ENCODE measurements at places on chromosomes 4 and X.
A peak's percentile ranks its signal among the peaks of the same experiment; 100 is the strongest.

DNA sequence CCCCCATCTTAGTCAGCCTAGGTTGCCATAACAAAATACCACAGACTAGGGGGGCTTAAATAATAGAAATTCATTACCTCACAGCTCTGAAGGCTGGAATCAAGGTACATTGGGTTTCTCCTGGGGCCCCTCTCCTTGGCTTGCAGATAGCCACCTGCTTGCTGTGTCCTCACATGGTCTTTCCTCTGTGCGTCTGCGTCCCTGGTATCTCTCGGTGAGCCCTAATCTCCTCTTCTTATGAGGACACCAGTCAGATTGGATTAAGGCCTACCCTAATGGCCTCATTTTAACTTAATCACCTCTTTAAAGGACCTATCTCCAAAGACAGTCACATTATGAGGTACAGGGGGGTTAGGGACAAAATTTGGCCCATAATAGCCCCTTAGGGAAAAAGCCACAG is 98.0 kb downstream of the SH3KBP1 start:
- no peak for DNase-seq

DNA sequence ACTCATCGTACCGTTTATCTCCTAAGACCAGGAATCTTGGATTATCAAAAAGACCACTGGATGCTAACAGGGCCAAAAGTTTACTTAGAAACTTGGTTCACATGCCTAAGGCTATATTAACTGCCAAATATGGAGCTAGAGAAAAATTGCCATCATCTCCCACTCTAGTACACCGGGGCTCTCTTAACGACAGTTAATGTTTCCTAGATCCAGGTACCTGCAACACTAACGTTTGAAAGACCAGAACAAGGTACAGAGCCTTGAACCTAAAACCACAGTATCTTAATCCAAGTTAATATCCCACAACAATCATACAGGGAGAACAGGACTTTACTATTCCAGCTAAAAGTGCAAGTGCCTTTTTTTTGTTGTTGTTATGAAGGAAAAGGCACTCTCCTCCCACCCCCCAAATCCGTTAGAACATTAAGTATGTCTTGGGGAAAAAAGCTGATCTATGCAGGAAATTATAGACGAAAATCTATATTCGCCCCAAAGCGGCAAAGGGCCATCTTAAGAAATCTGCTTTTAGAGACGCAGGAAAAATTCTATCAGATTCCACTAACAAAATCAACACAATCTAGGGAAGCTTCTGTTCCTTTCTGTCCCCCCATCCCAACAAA is 1.3 kb downstream of the G3BP2 start:
- no peak for DNase-seq

DNA sequence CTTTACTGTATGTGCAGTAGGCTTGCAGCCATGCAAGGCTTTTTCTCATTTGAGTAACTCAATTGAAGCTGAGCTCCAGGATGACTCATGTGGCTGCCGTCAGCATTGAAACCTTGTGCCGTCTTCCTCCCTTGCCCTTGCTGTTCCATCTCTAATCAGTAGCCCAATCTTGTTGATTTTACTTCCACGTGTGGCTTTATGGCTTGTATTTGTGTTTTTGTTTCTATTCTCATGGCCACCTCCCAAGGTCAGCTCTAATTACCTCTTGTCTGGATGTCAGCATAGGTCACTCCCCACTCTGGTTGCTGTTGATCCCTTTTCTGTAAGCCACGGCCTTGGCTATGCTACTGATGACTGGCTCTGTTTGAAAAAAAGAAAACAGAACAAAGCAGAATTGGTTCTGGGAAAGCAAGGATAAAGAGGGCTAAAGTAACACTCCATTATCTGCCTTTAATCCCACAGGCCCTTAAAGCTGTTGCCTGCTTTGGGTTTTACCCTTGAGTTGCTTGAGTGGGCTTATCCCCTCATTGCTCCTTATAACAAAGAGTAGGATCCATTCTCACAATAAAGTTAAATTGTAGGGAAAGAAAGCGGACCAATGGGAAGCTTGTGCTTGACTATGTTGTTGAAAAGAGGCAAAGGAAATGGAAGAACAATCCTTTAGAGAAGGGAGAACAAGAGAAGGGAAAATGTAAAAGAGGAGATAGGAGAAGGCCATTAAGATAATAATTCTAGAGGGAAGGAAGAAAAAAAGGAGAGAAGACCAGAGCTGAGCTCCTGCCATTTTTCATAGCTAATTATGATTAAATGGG is 173.9 kb upstream of the PGRMC2 start:
- no peak for DNase-seq

- DNase-seq: no peak
Measured at GRCh38 chr4:116099596-116099995, 985.8 kb downstream of the TRAM1L1 start.

DNA sequence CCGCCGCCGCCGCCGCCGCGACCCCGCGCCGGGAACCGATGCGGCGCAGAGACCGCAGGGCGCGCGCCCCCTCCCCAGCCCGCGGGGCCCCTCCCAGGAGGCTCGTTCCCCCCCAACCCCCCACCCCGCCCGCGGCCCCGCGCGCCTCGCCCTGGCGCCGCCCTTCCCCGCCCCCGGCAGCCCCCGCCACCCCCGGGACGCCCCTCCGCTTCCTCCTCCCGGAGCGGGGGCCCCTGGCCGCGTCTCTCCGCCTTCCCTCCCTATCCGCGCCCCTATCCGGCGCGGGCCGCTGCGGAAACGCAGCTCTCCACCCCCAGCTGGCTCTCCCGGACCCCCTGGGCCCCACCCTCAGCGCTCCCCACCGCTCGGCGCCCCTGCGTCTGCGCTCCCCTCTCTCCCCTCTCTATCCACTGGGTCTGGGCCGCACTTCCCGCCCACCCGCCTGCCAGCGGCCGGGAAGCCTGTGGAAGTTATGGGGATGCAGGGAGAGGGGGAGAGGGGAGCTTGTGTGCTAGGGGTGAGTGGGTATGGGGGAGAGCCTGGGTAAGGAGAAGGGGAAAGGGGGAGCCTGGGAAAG is at the start of gene TMEM271:
TSS of gene TMEM271 (minus strand) at position 51 of the 577 bp plus-strand sequence. CDS start 233 bp downstream, outside the sequence.
- DNase-seq: no peak

- no peak for DNase-seq
Measured at GRCh38 chr4:176099314-176099713, 33.7 kb downstream of the WDR17 start.

GRCh38 chrX:72399816-72400215 is 94.1 kb upstream of the CITED1 start:
- no peak for DNase-seq

DNA sequence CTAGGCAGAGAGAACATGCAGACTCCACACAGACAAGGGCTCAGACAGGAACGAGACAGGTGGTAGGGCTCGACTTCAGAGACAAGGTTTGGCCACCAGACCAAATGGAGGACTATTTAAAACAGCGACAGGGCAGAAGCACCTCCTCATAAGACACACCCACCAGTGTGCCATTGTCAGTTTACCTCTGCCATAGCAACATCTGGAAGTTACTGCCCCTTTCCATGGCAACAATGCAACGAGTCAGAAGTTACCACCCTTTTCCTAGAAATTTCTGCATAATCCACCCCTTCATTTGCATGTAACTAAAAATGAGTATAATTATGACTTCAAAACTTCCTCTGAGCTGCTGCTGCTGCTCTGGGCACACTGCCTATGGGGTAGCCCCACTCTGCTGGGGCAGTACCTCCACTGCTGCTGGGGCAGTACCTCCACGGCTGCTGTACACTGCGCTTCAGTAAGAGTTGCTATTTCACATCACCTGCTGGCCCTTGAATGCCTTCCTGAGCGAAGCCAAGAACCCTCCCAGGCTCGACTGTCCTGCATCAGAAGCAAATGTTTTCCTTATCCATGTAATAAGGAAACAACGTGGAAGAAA is 2222.3 kb upstream of the AGA start:
- no peak for DNase-seq

- DNase-seq: no peak
Measured at GRCh38 chrX:9835585-9836210, 49.5 kb downstream of the SHROOM2 start.

DNA sequence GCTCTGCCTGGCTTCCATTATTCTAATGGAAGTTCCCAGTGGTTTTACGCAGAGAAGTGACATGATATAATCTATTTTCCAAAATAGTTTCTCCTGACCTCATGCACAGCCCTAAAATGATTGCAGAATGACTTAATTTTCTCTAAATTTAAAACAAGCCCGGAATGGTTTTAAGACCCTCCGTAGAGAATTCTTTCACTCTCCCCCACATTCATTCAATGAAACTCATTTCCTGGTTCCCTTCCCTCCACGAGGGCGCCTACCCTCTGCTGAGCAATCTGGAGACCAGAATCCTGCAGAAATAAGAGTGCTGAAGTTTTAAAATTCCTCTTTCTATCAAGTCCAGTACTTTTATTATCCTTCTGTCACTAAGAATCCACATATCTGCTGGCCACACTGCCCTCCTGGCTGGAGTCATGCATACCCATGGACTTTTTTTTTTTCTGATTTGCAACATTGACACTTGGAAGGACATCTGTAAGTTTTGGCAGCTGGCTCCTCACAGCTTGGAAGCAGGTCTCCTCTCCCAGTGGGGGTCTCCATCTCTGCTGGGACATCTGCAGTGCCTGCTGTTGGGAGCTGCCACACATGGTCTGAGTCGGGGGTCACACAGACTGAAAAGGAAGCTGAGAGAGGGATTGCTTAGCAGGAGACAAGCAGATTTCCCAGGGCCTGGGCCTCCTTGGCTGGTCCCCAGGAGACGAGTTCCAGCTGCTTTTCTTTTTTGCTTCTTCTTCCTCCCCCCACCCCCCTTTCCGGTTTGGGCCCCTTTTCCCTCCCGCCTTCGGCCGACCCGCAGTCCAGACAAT is 86.1 kb downstream of the SOWAHB start:
- DNase-seq: no peak

DNA sequence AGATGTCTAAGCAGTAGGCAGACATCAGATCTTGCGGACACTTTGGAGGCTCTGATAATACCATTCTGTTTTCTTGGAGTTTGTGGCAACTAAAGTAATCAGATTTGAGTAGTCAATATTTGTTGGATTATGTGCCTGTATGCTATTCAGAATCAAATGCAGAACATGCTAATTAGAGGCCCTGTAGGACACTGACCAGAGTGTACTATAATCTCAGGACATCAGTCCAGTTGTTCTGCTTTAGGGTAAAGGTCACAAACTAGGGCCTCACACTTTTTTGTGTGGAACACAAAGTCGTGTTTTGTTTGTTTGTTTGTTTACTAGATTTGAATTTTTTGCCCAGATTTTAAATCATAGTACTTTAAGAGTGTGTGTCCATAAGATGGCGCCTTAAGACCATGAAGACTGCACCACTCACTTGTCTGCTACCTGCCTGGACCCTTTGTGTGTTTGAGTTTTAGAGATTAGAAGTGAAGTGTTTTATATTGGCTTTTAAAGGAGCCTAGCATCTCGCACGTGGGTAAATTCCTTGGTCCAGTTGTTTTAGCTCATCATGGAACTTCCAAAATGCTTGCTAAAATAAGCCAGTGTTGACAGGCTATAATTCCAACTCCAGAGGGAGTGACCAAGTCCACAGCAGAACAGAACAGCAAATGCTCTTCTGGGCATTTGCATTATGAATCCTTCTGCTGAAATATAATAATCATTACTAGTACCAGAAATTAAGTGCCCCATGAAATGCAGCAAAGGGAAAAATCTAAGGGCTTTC is 34.7 kb downstream of the IL13RA1 start:
- DNase-seq: no peak

DNA sequence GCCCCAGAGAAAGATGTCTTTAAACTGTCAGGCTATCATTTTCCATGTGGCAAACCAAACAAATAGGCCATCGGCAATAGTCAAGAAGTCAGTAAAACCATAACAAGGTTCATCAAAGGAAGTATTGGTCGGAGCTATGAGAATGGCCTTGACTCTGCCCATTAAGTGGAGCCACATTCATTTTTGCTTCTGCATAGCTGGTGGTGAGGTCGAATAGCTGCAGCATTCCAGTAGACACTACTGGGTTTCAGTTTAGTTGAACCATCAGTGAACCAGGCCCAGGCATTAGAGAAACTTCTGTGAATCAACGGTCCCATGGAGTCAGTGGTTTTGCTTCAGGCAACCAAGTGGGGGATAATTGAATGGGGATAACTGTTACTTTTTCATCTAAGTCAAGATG is 92.0 kb upstream of the MED14 start:
- DNase-seq: no peak

- no peak for DNase-seq
Measured at GRCh38 chr4:63563288-63564014, 845.8 kb downstream of the TECRL start.

- DNase-seq: peak; percentile 37
Measured at GRCh38 chrX:24479924-24480323, 14.8 kb downstream of the PDK3 start.

DNA sequence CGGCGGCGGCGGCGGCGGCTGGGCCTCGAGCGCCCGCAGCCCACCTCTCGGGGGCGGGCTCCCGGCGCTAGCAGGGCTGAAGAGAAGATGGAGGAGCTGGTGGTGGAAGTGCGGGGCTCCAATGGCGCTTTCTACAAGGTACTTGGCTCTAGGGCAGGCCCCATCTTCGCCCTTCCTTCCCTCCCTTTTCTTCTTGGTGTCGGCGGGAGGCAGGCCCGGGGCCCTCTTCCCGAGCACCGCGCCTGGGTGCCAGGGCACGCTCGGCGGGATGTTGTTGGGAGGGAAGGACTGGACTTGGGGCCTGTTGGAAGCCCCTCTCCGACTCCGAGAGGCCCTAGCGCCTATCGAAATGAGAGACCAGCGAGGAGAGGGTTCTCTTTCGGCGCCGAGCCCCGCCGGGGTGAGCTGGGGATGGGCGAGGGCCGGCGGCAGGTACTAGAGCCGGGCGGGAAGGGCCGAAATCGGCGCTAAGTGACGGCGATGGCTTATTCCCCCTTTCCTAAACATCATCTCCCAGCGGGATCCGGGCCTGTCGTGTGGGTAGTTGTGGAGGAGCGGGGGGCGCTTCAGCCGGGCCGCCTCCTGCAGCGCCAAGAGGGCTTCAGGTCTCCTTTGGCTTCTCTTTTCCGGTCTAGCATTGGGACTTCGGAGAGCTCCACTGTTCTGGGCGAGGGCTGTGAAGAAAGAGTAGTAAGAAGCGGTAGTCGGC is 528 bp downstream of the FMR1 start:
- peak; percentile 13 for DNase-seq

DNA sequence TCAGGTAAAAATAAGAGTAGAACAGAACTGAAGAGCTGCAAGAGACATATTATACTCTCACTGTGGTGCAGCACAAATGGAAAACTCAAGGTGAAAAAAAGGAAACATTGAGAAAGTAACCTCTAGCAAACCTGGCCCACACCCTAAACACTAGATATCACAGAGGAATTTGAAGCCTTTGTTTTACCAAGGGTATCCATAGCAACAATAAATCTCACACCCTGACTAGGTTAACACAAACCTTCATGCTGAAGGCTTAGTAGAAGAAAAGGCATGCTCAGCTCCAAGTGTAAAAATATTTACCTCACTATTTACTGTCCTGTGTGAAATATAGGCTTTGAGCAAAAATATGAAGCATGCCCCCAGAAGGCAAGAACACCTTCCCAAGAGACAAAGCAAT is 61.9 kb upstream of the TAB3 start:
- DNase-seq: no peak

DNA sequence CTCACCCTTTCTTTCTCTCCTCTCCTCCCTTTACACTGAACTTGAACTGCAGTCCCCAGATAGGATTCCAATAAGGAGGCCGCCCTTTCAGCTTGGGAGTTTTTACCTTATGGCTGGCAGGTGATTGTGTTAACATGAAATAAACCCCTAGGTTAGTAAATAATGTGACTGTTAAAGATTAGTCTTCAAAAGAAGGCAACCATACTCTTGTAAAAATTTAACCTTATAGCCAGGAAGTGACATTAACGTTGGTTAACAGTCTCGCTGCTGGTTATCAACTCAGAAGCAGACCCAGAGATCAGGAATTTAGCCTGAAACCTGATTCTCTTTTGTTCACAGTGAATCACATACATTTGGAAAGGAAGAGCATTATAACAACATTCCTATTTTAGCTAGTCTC is 15.2 kb downstream of the FHDC1 start:
- DNase-seq: no peak

- DNase-seq: no peak
Measured at GRCh38 chr4:84220990-84221389, 278.1 kb downstream of the NKX6-1 start.
